ENCODE measurements at places on chromosomes 16 and 17.
A peak's percentile ranks its signal among the peaks of the same experiment; 100 is the strongest.

GRCh38 chr17:6775871-6776405 is at the start of gene FBXO39:
Gene FBXO39 (plus strand): TSS chr17:6776215. CDS start chr17:6779869, 3,654 bp downstream.
- no peak for DNase-seq

GRCh38 chr17:36085765-36086164 is 4.2 kb downstream of the CCL3 start:
- no peak for DNase-seq

DNA sequence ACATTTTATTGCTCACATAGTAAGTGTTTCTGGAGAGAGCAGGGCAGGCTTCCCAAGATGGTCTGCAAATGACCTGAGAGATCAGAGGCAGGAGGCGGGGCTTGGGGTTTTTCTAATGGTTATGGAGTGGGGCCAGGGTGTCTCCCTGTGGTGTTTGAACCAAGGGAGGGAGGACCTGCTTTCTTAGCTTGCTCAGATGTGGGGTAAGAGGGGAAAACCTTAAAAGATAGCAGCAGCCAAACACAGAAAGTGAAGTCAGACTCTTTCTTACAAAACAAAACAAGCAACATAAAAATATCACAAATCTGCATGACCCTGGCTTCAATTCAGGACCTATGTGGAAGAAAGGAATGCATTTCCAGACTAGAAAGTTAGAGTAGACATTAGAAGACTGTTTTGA is 22.9 kb upstream of the DNAJA2 start:
- no peak for DNase-seq

- DNase-seq, result no peak
Measured at GRCh38 chr17:73156887-73157520, 7.8 kb upstream of the SSTR2 start.

- no peak for DNase-seq
Measured at GRCh38 chr16:84479716-84480450, 24.6 kb downstream of the MEAK7 start.

DNA sequence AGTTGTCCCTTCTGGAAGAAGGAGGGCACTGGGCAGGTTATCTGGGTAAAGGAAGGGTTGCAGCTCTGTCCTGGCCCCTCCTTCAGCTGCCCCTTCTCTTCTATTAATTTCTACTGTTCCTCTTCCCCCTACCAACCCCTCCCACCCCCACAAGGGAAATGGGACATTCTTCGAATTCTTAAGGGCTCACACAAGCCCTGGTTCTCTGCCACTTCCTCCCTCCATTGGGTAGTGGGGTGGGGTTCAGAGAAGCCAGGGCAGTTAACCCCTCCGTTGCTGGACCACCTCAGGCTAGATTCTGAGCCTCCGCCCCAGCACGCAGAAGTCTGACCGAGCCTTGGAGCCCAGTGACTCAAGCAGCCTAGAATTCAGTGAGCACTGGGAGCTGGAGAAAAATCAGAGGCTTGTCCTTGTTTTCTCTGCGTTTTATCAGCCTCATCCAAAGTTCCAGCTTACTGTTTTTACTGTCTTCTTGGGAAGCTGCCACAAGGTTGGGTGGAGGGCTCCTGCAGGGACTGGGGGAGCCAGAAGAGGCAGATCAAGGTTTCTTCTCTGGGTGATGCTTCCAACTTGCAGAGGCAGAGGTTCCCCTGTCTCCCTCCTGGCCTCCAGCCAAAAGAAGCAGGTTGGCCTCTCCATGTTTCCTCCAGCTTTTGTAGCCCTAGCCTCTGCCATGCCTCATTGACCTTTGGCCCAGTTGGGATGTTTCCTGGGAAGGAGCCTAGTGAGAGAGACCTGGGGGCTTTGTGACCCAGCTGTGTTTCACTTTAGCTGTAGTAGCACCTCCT is 10.2 kb downstream of the LASP1 start:
- peak; percentile 43 for DNase-seq

- no peak for DNase-seq
Measured at GRCh38 chr17:40915721-40916256, 21.7 kb downstream of the KRT23 start.

DNA sequence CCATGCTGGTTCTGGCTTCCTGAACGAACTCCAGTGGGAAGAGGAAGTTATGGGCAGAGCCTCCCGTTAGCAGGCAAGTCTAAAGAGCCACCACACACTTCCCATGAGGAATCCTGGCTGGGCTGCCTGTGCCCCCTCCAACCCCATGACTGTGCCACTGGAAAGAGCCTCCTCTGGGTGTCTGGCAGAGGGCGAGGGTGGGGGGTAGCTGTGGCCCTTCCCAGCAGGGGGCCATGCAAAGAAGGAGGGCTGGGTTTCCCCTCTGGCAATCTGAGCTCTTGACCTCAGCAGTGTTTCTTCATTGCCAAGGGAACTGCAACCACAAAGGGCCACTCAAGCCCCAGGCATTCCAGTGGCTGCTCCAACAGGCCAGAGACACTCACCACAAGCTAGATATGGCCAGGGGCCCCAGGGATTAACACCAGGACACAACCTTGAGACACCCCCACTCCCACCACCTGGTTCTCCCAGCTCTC is 1.7 kb upstream of the RRAD start:
- no peak for DNase-seq

DNA sequence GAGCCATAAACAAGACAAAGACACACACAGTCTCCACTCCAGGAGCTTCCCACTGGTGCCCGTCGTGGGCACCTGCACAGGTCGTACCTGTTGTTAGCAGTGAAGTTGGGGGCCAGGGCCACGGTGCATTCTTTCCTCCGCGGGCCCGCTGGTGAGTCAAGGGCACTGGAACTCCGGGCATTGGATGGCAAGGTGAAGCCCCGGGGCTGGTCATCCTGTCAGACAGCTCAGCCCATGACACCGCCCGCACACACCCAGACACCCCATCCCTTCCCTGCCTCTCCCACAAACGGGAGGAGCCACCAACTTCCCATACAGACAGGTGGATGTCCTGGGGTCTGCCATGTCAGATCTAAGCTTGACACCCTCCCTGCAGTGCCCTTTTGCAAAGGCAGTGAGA is 16.1 kb downstream of the CEP131 start:
- DNase-seq, result no peak

DNA sequence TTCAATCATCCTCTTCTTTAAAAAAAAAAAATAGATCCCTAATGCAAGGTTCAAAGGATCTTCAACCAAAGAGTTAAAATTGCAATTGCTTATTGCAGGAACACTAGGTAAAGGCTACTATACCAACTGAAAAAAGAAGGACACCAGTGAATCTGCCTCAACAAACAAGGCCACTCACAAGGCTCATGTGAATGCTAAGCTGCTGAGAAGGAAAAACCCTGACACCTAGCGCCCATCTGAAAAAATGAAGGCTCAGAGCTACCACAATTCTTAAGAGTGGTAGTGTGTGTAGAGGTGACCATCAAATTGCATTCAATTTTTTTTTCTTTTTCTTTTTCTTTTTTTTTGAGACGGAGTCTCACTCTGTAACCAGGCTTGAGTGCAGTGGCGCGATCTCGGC is 201.6 kb upstream of the C17orf78 start:
- no peak for DNase-seq

- no peak for DNase-seq
Measured at GRCh38 chr17:64413513-64413912, 22.9 kb upstream of the PECAM1 start.

Data from activated CD4-positive, alpha-beta T cell treated with anti-CD3 and anti-CD28 coated beads, Interleukin-2, amount 10 ng/mL, durations not matched to agents 7 days and 5 days (primary cell).